Endodermal cell (in vitro differentiated cells): ENCODE measurements at places on chromosomes 2 and 18.

- no peak for DNase-seq
- H3K27me3 ChIP-seq: no peaks in the 10 kb centered on the region
- no peaks in the 10 kb centered on the region for H3K36me3 ChIP-seq
- H3K4me1 ChIP-seq: no peaks in the 10 kb centered on the region
- H3K4me3 ChIP-seq: no peak overlapping the region
Observed at GRCh38 chr2:149986861-149987260, 399.3 kb upstream of the MMADHC start.

GRCh38 chr2:41989501-41990180 lies 58.2 kb upstream of the PKDCC start:
- no peaks in the 10 kb centered on the region for H3K27me3 ChIP-seq
- peak; percentile 47 for DNase-seq
- H3K4me1 ChIP-seq: no peaks in the 10 kb centered on the region
- H3K36me3 ChIP-seq: no peaks in the 10 kb centered on the region
- H3K27ac ChIP-seq: peak overlapping the region; percentile 83

GRCh38 chr2:151860210-151860609 lies 32.0 kb upstream of the ARL5A start:
- no peak for DNase-seq
- no peak overlapping the region for H3K4me3 ChIP-seq
- peaks cover 16% of the 10 kb centered on the region for H3K4me1 ChIP-seq

GRCh38 chr18:23225503-23225902 lies 90.2 kb downstream of the CABLES1 start:
- H3K4me1 ChIP-seq: no peaks in the 10 kb centered on the region
- H3K4me3 ChIP-seq: no peak overlapping the region
- H3K27ac ChIP-seq: no peak overlapping the region
- H3K27me3 ChIP-seq: no peaks in the 10 kb centered on the region
- H3K36me3 ChIP-seq: no peaks in the 10 kb centered on the region
- no peak for DNase-seq

DNA sequence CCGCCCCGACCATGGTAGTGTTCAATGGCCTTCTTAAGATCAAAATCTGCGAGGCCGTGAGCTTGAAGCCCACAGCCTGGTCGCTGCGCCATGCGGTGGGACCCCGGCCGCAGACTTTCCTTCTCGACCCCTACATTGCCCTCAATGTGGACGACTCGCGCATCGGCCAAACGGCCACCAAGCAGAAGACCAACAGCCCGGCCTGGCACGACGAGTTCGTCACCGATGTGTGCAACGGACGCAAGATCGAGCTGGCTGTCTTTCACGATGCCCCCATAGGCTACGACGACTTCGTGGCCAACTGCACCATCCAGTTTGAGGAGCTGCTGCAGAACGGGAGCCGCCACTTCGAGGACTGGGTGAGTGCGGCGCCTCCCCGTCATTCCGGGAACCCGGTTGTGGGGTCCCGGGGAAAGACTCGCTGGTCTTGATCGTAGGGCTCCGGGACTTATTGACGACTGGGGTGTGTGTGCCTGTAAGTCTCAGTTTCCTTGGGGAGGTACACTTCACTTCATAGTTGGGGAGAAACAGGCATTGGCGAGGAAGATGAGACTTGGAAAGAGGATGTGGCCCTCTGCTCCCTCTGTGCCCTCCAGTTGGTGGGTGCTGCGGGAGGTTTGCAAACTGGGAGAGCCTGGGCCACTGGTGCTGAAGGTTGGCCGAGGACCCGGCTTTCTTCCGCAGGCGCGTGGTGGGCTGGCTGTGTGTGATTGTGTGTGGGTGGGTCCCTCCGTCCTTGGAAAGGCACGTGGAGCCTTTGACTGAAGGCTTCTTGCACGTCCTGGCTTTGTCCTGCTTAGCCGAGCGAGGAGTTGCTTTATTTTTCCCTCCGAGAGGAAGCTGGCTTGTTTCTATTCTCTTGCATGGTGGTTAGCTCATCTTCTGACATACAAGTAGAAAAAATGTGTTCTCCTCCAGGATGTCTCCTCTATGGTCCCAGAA lies 886 bp downstream of the PRKCE start:
- H3K4me1 ChIP-seq: no peaks in the 10 kb centered on the region
- no peaks in the 10 kb centered on the region for H3K36me3 ChIP-seq
- H3K27me3 ChIP-seq: peaks cover 77% of the 10 kb centered on the region
- H3K4me3 ChIP-seq: peak overlapping the region; percentile 94
- peak; percentile 74 for DNase-seq

- H3K27ac ChIP-seq: no peak overlapping the region
- H3K4me3 ChIP-seq: no peak overlapping the region
- H3K27me3 ChIP-seq: peaks cover 10% of the 10 kb centered on the region
- H3K36me3 ChIP-seq: no peaks in the 10 kb centered on the region
Observed at GRCh38 chr2:152062125-152063091, 36.4 kb downstream of the CACNB4 start.

DNA sequence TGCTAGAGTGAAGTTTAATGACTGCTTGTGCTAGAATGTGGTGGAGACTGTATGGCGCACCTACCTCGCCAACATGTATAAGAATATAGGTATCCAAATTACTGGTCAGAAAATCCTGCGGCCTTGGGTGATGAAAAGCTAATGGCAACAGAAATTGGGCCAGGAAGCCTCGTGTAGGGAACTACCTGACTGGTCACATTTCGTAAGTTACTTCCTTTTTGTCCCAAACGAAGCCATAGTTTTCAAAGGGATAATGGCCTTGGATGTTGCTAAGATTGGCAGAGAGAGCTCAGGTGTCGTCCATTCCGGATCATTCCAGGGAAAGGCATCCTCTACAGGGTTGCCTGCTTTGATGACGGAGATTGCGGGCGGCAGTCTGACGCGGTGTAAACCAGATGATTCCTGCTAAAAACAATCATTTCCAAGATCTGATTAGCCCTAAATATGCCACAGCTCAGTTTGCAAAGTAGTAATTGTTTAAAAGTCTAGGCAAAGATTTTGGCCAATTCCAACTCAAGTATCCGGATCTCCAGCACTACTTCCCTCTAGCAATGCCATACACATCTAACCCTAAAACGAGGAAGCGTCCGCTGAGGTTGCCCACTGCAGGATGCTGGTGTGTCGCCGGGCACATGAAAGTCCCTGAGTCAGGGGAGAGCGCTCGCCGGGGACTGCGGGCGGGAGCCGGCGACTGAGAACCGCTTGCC lies 708 bp upstream of the MALT1 start:
- H3K27me3 ChIP-seq: peaks cover 5% of the 10 kb centered on the region
- no peak for DNase-seq
- H3K4me3 ChIP-seq: peak overlapping the region; percentile 94
- peak overlapping the region; percentile 68 for H3K27ac ChIP-seq
- no peaks in the 10 kb centered on the region for H3K4me1 ChIP-seq
